NCI-H1417 treated with DMSO at 0.1 percent for 48 hours (cell line): ENCODE measurements at places on chromosomes 3 and 15.

DNA sequence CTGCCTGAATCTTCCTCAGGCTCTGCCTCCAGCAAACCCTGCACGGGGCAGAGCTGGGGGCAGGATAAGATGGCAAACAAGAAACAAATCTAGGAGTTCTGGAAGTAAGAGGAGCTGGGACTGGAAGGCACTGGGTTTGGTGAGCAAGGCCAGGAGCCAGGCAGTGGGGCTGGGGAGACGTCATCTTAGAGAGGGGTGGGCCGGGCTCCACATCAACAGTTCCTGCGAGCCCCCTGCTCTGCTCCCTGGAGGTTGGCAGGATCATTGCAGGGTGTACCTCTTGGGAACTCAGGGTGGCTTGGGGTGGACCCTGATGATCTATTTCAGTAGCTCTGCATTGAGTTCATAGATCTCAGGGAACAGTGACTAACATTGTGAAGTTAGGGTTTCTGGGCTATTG lies 87.3 kb upstream of the PRR23E start:
- DNase-seq = no peak

- no peak for DNase-seq
These were observed 221.8 kb downstream of the UACA start for GRCh38 chr15:70541511-70541910.

DNA sequence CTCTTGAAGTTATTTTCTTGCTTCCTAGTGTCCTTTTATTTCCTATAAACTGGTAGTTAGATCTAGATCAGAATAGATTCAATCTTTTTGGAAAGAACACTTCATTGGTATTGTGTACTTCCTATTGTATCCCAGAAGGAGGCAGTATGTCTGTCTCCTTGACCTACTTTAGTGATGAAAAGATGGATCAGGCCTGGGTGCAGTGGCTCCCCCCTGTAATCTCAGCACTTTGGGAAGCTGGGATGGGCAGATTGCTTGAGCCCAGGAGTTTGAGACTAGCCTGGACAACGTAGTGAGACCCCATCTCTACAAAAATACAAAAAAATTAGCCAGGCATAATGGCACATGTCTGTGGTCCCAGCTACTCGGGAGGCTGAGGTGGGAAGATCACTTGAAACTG lies 12.0 kb downstream of the BSN start:
- no peak for DNase-seq

DNA sequence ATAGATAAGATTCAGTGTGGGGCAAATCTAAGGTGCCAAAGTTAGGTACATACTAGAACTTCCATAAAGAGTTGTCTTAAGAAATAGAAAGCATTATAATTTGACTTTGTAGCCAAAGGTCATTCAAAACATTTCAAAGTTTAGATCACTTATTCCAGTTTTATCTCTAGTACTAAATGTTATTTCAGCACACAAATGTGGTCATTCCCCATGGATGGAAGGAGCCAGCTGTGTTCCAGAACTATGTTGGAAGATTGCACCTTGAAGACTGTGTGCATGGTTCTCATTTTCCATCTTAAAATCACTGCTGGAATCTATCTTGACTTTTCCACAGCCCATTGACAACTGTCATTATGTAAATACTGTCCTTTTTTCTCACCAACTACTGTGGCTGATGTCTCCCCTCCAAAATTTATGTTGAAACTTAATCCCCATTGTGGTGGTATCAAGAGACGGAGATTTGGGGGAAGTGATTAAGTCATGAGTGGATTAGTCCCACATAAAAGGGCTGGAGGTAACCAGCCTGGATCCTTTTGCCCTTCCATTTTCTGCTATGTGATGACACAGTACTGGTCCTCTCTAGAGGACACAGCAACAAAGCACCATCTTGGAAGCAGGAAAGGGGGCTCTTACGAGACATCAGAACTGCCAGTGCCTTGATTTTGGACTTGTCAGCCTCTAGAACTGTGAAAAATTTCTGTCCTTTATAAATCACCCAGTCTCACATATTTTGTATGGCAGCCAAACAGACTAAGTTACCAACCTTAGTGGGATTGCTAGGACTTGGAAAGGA lies 24.0 kb downstream of the TGFBR2 start:
- DNase-seq = no peak

DNA sequence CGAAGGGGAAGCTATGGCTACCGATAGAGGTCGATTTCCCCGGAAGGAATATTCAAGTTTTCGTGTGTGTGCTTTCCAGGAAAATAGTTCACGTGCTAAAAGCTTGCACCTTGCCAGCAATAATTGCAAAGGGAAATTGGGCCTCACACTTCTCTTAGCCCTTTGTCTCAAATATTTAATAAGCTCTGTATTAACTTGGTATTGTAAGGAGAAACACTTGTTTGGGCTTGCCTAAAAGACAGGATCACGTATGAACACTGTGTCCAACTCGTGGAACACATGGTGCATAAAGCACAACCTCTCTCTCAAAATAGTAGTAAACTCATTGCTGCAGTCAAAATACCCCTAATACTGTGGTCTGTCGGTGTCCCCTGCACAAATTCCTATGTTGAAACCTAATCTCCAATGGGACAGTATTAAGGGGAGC lies 352 bp upstream of the TMF1 start:
- DNase-seq = no peak

GRCh38 chr3:132870541-132870940 lies 148.3 kb upstream of the NPHP3 start:
- DNase-seq = no peak

DNA sequence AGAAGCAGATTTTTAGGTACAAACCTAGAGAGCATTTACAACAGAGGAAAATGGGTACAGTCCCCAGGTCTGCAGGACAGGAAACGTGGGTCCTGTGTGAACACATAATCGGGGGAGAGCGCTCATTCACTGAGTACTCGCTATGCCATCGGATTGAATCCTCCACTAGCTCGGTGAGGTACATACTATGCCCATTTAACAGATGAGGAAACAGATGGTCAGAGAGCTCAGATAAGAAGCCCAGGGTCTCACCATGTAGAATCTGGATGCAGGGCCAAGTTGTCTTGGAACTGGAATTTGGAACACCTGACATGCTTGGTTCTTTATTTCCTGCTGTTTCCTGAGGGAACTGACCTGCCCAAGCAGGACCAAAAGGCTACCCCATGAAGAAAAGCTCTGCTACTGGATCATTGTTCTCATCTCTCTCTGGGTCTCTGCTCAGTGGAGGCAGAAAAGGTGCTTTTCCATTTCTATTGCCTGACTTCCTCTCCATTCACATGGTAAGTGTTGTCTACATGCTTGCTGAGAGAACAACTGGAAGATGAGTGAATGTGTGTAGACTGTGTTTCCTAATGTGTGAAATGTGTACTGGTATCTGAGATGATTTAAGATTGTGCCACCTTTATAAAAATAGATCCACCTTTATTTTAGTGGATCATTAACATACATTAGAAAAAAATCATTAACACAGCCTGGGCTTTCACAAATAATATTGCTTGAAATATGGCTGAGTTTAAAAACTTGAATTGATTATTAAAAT lies 89.1 kb downstream of the TGFBR2 start:
- no peak for DNase-seq

DNA sequence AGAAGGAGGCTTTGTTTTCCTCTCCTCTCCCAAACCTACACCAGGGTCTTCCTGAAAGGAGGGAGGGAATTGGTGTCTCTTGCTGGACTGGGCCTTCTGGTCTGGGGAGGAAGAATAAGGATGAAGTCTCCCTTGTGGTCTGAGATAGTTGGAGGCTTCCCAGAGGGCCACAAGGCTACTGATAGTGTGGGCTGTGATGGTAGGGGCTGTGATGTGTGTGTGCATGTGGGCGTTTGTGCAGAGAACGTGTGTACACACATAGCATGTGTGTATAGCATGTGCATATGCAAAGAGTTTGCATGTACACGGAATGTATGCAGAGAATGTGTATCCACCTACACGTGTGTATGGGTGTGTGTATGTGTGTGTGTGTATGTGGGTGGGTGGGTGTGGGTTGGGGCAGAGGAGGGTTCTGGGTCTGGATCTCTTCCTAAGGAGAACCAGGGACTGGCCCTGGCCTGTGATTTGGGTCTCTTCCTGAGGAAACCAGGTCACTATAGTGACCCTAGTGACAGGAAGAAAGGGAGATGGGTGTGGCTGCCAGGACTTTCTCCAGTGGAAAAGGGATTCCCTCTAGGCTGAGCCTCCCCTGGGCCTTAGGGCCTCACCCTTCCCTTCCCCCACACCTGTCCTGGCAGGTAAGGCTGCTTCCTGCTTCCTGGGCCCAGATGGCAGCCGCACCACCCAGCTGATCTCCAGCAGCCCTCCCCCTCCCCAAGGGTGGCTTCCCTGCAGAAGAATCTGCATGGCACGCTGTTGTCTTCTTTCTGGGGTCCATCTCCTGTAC lies 1.7 kb downstream of the FLNB start:
- no peak for DNase-seq

GRCh38 chr3:10933805-10934481 lies 58.6 kb upstream of the SLC6A1 start:
- DNase-seq = no peak
